Placental epithelial cell (primary cell): ENCODE measurements at places on chromosomes 3 and 15. TPM values are rescaled to one million over a fixed set of nuclear protein-coding genes. Genes with fewer than 3 reads are reported as not detected.

Gene TRAT1
- not detected in 2 replicates for total RNA-seq

Gene CLRN1
- not detected in 2 replicates for total RNA-seq

Gene SNX1
- total RNA-seq, result 37.2 and 37.3 TPM in 2 replicates

Gene CLDN16
- not detected in 2 replicates for total RNA-seq

Gene UROC1
- total RNA-seq, result not detected in 2 replicates

Gene CPNE9
- not detected in 2 replicates for total RNA-seq
